ENCODE measurements at places on chromosomes 16 and 17. TPM values are rescaled to one million over a fixed set of nuclear protein-coding genes. Genes with fewer than 3 reads are reported as not detected.
A peak's percentile ranks its signal among the peaks of the same experiment; 100 is the strongest.

- DNase-seq, result no peak
Measured at GRCh38 chr17:51087072-51087757, 33.5 kb downstream of the SPAG9 start.

GJC1 gene
- total RNA-seq, result 154 TPM

KRTAP4-3 gene
- total RNA-seq, result not detected

DNA sequence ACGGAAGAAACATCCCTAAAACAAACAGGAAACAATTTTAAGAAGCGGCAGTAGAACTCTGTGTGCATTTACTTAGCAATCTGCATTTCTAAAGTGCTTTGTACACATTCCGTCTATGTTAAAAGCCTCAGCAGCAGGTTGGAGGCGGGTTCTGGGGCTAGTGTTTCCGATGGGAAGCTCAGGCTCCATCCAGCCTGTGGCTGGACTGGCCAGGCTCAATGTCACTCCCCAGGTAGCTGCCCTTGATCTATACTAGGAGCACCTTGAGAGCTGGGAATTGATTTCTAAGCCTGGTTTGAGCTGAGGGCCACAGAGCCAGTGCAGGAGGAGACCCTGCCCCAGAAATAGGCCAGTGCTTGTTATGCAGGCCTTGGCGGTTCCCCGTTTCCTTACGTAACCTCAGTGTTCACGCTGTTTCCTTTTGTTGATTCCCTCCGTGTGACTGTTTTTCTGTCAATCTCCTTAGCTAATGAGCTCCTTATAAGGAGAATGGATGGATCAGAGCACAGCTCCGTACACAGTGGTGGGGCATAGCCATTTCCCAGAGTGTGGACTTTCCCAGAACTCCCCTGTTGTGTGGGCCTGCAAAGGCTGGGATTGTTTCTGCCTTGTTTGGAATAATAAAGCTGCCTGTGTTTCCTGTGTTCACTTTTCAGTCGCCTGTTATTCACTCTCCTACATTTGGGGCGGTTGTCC lies 21.4 kb downstream of the ADORA2B start:
- DNase-seq, result peak; percentile 72

ADAMTS18 gene
- total RNA-seq, result 0.19 TPM

CCL14 gene
- not detected for total RNA-seq

TLCD3A gene
- total RNA-seq, result 23.8 TPM

GRCh38 chr16:49596068-49596467 lies 222.5 kb downstream of the C16orf78 start:
- peak; percentile 38 for DNase-seq

DBNDD1 gene
- 69.9 TPM for total RNA-seq

TNK1 gene
- 7.6 TPM for total RNA-seq

DNA sequence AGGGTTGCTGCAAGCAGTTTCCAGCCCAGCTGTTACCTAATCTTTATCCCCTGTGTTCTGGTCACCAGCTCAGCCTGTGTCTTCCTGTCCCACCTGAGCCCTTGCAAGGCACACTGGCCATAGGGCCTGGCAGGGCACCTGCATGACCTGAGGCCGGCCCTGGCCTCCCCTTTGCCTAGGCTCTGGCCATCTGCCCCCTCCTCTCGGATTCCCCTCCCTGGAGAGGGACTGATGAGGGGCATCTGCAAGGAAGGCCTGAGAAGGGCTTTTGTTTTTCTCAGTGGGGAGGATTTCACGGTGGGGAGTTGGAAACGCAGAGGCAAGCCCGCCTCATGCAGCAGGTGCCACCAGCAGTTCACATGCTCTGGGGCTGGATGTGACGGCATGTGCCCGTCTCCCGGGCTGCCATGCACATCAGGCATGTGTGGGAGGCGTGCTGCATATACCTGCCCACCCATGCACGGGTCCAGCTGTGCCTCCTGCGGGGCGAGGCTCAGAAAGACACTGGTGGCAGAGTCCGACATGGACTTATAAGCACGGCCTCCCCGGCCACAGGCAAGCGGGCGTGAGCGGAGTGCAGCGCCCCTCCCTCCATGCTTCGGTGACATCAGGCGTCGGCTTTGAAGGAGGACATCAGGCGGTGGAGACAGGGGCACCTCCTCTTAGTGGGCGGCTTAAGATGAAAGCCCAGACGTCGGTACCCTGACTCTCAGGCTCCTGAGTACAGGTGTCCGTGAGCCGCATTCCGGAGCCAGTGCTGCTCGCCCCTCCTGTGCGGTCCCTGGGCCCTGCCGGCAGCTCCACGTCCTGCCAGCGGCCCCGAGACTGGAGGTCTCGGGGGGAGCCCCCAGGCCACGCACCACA lies 16.5 kb downstream of the ASPSCR1 start:
- DNase-seq, result no peak

C16orf86 gene
- 2.3 TPM for total RNA-seq

PRSS33 gene
- total RNA-seq, result not detected

DNA sequence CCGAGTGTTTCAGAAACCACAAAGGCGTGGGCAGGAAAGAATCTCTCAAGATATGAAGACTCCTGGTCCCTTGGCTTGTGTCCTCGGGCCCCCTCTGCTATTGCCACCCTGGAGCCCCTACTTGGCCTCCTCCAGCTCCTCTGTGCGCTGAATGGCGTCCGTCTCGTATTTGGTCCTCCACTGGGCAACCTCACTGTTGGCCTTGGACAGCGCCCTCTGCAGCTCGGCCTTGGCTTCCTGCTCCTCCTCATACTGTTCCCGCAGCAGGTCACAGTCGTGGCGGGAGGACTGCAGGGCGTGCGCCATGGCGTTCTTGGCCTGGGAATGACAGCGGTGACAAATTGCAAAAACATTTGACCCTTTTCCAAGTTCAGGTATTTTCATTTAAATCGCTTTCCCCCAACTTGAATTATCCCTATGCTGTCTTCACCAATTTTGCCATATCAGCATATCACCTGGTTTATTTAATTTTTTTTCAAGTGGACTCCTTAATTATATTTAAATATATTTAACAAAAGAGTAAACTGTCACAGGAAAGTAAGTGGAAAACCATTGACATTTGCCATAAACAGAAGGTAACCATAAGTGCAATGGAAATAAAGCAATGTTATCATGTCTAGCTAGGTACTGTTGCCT lies 59.7 kb downstream of the MYH13 start:
- DNase-seq, result peak; percentile 57

DNA sequence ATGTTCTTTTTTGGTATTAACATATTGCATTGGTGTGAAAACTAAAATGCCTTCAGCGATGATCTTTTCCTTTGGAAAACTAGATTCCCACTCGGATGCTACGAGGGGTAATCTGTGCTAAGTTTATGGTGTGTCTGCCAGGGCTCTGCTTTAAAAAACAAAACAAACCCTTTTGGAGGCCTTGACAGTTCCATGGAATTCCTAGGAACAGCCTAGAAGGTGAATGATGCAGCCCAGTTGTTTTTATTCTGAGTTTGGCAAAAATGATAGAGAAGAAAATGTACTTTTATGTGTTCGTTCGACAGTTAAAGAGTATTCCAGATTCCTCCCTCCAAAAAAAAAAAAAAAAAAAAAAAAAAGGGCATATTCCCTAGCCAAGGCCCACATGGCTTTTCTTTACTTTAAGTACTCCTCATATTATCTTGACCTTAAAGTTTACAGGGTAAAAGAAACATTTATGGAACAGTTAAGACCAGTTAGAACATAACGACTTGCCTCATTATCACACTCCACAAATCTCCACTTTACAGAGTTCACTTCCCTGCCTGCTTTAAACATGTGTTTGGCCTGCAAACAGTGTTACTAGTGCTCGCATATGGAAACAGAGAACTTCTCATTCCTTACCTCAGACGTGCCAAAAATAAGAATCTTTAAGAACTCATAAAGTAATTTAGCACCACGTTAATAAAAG lies 159.1 kb downstream of the WWOX start:
- DNase-seq, result no peak

GRCh38 chr16:49800876-49801275 lies 55.0 kb downstream of the ZNF423 start:
- DNase-seq, result no peak

DNA sequence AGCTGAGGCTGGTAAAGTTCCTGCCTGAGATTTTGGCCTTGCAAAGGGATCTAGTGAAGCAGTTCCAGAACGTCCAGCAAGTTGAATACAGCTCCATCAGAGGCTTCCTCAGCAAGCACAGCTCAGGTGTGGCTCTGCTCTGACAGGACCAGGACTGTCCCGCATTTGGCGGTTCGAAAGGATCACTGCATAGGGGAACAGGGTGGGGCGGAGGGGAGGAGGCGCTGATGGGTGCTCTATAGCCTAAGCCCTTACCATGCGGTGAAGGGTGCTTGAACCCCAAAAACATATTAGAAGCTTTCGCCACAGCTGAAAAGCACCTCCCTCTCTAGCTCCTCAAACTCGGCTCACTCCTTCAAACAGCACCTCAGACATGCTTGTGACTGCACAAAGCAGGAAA lies 29.9 kb upstream of the ENDOV start:
- no peak for DNase-seq

GRCh38 chr17:72056155-72056554 lies 64.7 kb upstream of the SOX9 start:
- no peak for DNase-seq

DNA sequence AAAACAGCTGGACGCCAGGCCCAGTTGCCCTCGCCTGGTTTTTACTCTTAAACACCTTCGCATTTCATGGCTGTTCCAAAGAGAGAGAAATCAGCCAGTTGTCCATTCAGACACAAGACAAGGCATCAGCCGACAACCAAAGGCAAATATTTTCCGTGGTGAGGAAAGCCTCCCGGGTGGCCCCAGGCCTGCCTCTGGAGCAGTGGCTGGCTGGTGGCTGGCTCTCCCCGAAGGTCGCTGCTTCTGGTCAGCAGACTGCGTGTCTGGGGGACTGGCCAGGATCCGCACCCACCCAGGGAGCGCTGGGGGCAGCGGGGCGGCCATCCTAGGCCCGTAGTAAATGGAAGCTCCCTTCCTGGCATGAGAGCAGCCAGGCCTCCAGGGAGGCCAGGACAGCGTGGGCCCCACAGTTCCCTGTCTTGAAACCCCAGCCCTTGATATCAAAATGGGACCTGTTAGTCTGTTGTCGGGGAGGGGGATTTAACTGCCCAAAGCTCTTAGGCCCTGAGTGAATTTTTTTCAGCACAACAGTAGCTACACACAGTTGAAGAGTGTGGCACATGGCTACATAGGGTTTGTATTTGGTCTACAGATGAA lies 57.7 kb downstream of the SREBF1 start:
- DNase-seq, result no peak

DNA sequence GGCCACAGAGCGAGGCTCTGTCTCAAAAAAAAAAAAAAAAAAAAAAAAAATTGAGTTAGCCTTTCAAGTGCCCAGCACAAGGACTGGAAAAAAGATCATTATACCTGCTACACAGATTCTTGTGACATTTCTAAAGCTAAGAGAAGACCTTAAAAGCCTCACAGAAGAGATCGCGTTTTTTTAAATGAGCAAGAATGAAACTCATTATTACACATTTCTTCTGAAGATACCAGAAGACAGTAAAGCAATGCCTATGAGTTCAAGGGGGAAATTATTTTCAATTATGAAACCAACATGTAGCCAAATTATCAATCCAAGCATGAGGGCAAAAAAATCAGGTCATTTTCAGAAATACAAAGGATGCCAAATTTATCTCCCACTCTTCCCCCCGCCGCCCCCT lies 56.8 kb downstream of the MED13 start:
- DNase-seq, result no peak

HOXB1 gene
- total RNA-seq, result not detected

DNA sequence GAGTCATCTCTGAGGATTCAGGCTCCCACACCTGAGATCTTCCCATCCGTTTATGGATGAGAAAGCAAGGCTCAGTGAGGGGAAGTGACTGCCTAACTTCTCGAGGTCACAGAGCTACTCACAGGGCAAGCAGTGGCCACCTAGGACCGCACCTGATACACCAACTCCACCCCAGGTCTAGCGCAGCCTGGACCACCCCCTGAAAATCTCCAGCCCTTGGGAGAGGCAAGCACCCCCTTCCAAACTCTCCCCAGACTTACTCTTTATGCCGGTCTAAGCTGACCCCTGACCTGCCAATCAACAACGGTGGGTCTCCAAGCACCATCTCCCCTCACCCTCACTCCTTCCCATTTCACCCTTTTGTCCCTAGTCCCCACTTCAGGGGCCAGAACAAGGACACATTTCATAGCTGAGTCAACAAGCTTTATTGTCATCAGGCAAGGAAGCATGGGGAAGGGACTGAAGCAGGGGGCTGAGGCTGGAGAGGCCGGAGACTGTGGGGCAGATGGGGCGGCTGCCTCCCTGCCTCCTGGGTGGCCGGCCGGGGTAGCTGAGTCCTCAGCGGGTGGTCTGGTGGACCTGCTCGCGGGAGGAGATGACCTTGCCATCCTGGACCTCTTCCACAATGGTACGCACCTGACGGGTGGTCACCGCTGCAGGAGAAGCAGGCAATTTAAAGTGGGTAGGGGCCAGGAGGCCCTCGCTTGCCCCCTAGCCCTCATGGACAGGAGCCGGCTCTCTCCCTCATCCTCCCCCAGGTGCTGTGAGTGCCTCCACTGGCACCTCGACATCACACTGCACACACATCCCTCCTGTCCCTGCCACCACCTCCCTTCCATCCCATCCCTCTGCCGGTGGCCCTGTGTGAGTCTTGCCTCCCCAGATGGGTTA lies 5.1 kb downstream of the KRT17 start:
- DNase-seq, result no peak

DNA sequence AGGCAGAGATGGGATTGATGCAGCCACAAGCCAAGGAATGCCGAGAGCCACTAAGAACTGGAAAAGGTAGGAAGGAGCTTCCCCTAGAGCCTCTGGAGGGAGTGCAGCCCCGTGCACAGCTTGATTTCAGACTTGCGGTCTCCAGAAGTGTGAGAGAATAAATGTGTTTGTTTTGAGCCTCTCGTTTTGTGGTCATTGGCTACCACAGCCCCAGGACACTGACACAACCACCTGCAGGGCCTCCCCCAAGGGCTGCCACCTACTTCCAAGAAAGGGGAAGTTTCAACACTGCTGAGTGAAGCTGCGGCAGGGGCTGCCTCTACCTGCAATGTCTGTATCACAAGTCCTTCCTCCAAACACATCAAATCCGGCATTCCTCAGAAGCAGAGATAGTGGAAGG lies 346.9 kb downstream of the C16orf95 start:
- no peak for DNase-seq

GRCh38 chr16:88383401-88384221 lies 852 bp downstream of the ZNF469 start:
- no peak for DNase-seq

- no peak for DNase-seq
Measured at GRCh38 chr17:8747742-8748141, 3.1 kb upstream of the CCDC42 start.

GRCh38 chr16:23114131-23114904 lies 34.9 kb downstream of the USP31 start:
- DNase-seq, result no peak

Data from H1 (cell line).